ENCODE measurements at places on chromosomes 5 and 9. TPM values are rescaled to one million over a fixed set of nuclear protein-coding genes. Genes with fewer than 3 reads are reported as not detected.

PCDHGA5 gene
- total RNA-seq, result 4.2 TPM

HDAC3 gene
- 46.0 TPM for total RNA-seq

ADAMTSL2 gene
- total RNA-seq, result 0.14 TPM

DNA sequence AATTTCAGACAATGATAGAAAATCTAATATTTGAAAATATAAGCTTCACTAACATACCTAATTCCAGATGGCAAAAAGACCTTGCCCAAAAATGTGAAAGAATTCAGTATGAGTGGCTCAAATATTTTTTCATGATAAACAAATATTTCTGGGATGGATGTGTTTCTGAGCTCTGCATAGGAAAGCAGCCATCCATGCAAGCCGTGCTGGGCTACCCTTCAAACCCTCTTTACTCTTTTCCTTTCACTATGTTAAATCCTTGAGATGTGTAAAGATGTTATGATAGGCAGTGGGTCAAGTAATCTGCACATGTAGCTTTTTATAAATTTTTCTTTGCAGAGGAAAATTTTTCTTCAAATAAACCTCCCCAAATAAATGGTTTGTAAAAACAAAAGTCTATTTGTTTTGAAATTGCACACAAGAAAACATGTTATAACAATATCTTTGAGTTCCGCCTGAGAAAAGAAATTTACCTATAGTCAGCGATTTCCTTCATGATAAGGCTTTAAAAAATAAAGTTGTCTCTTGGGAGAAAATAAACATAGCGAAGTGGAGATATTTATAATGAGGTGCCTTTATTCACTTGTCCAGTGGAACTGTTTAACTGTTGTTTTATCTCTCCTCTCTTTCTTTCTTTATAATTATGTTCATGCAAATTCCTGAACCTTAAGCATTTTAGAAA lies 154.3 kb upstream of the PITX1 start:
- ATAC-seq, result no peak

DNA sequence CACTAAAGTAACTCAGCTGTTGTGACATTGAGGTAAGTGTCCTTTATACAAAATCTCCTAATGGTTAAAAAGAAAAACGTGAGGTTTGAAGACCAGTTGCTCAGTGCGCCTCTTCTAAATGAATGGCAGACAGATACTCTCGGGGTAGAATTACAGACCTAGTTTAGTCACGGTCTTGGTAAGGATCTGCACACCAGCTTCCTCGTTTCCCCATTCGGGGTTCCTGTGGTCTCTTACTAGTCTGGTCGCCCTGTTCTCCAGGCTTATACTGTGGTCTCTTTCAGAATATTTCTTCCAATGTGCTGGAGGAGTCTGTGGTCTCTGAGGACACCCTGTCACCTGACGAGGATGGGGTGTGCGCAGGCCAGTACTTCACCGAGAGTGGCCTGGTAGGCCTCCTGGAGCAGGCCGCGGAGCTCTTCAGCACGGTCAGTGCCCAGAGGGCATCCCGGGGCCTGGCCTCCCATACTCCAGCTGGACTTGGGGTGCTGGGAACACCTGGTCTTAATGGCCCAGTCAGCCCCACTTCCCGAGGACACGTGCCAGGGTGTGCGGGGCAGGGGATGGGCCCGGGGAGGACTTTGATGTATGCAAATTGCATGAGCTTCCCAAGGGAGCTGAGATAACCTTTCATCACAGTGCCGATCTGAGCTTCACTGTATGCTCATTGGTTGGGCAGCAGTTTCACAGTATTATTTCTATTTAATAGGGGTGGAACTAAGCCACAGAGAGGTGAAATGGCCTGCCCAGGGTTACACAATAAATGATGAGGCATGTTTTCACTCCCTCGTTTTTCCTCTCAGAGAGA lies 224.5 kb downstream of the DOCK8 start:
- peak; percentile 16 for ATAC-seq

DNA sequence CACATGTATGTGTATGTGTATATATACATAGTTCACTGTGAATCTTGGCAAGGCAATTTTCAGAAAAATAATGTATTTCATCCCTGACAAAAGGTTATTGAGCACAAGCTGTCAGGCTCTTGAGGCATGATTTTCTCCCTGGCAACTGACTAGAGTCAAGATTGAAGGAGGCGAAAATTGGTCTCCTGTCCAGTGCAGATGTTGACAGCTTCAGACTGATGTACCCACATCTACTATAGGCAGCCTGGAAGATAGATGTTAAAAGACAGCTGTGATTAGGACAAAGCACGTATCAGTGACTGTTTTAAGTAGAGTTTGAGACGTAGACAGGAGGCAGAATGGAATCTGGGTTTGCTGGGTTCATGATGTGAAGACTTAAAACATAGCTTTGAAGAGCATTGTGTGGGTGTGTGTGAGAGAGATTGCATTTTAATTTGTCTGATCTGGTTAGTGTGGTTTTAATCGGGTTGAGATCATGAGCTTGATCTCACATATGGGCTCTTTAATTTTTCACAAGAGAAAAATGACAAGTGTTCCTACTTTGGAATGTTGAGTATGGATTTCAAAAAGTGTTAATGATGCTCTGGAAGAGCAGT lies 39.1 kb downstream of the CTNNA1 start:
- no peak for ATAC-seq

NPR3 gene
- total RNA-seq, result 1.0 TPM

- ATAC-seq, result no peak
Observed at GRCh38 chr9:6441269-6441668, 28.3 kb downstream of the UHRF2 start.

DNA sequence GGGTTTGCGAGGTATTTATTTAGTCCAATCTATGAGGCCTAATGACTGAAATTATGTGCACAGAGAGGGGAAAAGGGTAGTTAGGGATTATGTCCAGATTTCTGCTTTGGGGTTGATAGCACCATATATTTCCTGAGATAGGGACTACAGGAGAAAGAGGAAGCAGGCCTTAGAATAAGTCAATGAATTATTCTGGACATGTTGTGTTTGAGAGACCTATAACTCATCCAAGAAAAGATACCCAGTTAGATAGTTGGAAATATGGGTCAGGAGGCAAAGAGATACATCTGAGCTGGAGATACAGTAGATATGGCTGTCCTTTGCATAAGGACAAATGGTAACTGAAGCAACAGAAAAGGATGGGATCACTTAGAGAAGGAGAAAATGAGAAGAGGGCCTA lies 53.1 kb downstream of the NR3C1 start:
- no peak for ATAC-seq

GRCh38 chr9:97512966-97513560 lies 11.6 kb downstream of the TMOD1 start:
- ATAC-seq, result no peak

GNE gene
- total RNA-seq, result 21.0 TPM

PTGDS gene
- total RNA-seq, result 184 TPM

GRCh38 chr9:95091601-95092261 lies 225.8 kb downstream of the FANCC start:
- ATAC-seq, result peak; percentile 66

CKMT2 gene
- total RNA-seq, result 7.7 TPM

DNA sequence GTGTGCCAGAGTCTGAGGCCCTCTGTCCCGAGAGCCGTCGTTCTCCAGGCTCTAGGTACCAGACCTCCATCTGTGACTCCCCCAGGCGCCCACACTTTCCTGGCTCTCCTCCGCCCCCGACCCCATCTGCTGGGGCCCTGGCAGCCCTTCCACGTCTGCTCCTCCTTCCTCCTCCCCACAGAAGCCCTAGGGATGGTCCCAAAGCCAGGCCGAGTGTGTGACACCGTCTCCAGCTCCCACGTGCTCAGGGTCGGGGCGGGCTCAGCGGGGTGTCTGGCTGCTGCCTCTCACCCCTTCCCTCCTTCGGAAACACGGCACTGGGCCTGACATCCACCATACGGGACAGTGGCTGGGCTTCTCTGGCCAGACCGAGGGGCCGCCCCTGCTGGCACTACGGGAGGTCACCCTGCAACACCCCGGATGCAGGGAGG lies 20.5 kb upstream of the SLC6A19 start:
- no peak for ATAC-seq

- no peak for ATAC-seq
Observed at GRCh38 chr9:73437758-73438157, 286.1 kb downstream of the ANXA1 start.

SLC34A3 gene
- 0.15 TPM for total RNA-seq

EGFL7 gene
- total RNA-seq, result 0.73 TPM

IL33 gene
- total RNA-seq, result not detected

- ATAC-seq, result no peak
Observed at GRCh38 chr9:133659516-133659915, 23.4 kb downstream of the DBH start.

DNA sequence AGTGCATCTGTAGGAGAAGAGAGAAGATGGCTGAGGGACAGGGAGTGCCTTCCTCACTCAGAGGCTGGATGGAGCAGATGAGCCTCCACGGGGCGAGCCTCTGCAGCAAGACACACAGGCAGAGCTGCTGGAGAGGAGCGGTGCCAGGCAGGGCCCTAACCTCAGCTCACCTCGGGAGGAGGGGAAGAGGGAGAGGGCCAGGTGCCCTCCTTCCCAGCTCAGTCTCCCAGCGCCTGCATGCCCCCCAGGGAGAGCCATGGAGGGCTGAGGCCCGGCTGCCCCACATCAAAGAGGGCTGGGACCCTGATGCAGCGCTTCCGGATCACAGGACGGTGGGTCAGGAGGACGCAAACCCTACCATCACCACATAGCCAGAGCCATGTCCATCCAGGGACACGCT lies 13.6 kb upstream of the SPATA31E1 start:
- ATAC-seq, result no peak

PCDHA1 gene
- 0.22 TPM for total RNA-seq

DNA sequence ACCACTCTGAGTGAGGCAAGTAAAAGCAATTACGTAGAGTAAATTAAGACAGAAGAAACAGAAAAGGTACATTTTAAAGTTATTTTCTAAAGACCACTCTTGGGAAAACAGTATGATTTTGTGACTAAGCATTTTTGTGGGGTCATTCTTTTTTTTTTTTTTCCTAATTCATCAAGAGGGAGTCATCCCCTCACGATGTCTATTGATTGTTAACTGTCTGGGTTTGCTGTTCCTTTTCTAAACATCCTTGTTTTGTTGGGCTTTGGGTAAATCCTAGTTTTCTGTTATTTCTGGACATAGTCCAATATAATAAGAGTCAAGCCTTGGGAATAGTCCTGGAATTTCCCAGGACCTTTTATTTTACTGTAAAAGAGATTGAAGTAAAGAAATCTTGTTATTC lies 63.8 kb downstream of the ANKRD55 start:
- no peak for ATAC-seq

LCN2 gene
- not detected for total RNA-seq

- ATAC-seq, result no peak
Observed at GRCh38 chr5:139911425-139912120, 116.0 kb downstream of the PSD2 start.

KCNV2 gene
- 0.21 TPM for total RNA-seq

Data from motor neuron (in vitro differentiated cells).